NCI-H2081 treated with DMSO at 0.1 percent for 48 hours (cell line): ENCODE measurements at places on chromosomes 3 and 15.

- DNase-seq: peak; percentile 20
These were observed at the start of gene PLXNB1 for GRCh38 chr3:48429960-48430707. Gene PLXNB1, minus strand, starts transcription at chr3:48430086. Its CDS starts 5,475 bp downstream, at chr3:48424611.

- no peak for DNase-seq
These were observed 36.4 kb upstream of the ABHD2 start for GRCh38 chr15:89051875-89052274.

GRCh38 chr3:138435840-138436239 is 1.4 kb downstream of the ESYT3 start:
- DNase-seq: no peak

DNA sequence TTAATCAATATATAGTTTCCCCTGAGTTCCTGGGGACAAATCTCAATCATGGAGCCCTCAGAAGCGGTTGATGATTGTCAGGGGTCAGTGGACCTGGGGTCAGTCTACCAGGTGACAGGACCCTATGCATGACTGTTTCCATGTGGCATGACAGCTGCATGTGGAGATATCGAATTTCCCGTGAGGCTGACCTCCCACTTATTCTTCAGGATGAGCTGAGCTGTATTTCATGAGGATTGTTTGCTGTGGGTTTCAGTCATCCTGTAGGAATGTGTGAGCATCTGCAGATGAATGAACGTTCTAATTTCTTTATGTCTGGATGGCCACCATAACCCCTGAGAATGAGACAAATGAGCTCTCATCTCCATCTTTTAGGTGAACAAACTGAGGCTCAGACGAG is 93.0 kb upstream of the HES1 start:
- DNase-seq: no peak

DNA sequence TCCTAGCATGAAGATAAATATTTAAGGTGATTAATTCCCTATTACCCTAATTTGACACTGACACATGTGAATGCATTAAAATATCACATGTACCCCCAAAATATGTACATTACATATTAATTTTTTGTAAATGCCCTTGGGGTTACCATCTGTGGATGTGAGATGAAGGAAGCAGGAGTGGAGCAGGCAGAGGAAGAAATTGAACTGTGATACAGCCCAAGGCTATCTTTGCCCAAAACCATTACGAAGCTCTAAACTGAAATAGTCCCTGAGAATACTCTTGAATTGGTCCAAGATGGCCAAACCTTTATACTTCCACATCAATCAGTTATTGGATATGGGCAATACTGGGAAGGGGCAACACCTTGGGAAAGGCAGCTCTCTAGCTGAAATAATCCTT is 105.0 kb downstream of the CLASP2 start:
- DNase-seq: no peak

DNA sequence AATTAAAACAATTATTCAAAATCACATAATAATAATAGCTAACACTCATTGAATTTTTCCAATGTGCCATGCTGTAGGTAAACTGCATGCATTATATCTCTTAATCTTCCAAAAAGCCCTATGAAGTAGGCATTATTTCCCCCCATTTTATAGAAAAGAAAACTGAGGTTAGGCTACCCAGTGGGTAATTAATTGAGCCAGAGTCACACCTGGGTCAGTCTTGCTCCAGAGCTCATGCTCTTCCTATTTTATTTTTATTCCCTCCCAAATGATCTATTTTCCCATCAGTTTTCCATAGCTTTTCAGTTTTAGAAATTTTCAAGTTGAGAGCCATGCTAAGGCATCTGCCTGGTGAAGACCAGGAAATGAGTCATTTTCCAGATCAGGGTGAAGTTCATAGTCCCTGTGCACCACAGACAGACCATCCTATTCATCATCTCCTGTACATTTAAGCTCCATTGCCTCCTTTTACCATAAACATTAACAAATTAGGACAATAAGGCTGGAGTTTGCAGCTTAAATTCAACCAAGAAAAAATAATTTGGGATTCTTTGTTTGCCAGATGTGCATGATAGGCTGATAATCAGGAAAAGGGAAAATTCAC is 417.3 kb downstream of the OTOL1 start:
- DNase-seq: no peak

DNA sequence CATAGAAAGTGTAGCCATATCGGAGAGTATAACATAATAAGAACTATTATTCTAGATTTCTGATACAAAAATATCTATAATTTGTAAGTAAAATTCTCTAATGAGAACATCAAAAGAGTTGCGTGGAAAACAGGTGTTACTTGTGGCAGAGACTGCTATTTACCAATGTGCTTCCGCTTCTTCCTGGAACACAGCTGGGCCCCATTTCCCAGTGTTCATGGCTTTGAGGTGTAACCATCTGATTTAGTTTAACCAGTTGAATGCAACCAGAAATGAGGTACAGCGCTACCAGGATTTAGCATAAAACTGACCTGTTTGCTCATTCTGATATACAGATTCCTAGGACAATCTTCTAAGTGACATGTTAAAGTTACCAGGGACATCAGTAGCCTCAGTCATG is 1055.2 kb downstream of the IGSF11 start:
- no peak for DNase-seq

- DNase-seq: no peak
These were observed 610.0 kb upstream of the TBL1XR1 start for GRCh38 chr3:177807150-177807875.

- DNase-seq: no peak
These were observed 17.2 kb downstream of the KLHL25 start for GRCh38 chr15:85777250-85778106.

DNA sequence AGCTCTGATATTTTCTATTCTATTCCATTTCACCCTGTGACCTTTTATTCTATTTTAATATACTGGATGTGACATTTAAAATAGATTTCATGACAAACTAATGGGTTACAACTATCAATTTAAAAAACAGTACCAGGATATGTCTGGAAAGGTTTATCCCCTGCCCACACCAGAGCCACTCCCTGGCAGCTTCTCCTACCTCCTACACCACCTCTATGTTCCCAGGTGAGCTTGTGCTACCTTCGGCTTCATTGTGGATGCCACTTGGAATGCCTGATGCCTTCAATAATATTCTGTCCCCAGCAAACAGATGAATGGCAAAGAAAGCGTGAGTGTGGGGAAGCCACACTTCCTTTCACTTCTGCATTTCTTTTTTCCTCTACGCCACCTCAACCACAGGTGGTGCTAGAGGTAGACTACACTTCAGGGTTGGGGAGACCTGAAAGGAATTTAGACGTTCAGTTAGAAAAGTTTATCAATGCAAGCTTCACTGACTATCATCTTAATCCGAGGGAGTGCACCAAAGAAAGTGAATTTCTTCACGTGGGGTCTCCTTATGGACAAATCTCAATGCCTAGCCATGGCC is 213.0 kb downstream of the SSR3 start:
- no peak for DNase-seq

DNA sequence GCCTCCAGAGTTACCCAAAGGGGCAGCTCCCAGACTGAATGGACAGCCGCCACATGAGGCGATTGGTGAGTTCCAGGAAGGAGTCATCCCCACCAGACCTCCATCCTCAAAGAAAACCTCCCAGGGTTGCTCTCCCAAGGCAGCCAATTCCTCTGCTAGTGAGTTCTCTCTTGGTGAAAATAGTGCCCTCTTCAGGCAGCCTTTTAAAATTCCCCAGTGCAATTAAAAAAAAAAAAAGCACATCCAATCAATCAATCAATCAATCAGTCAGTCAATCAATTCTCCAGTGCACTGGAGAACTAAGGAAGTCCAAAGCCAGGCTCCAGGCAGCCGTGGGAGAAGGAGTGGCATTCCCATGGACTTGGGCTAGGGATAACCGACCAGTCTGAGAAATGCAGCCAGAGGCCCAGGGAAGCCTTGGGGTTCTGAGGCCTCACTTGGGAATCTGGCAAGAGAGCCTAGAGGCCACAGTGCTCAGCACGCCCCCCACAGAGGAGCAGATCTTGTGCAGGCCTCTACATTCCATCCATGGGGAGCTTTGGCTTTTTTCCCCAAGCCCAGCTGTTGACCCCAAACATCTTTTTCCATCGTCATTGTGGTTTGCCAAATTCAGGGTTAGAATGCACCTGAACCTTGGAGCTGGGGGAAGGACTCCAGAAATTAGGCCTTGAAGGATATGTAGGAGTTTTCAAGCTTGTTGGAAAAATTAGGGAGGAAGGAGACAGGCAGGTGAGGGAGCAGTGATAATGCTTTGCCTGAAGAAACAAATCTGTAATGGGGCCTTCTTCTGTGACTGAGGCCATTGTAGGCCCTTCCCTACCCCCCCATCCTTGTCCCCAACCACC is 4.8 kb downstream of the PAQR5 start:
- no peak for DNase-seq

GRCh38 chr3:183386651-183387050 is 41.8 kb downstream of the MCF2L2 start:
- DNase-seq: no peak

GRCh38 chr15:50783411-50783810 is 17.9 kb upstream of the SPPL2A start:
- no peak for DNase-seq

DNA sequence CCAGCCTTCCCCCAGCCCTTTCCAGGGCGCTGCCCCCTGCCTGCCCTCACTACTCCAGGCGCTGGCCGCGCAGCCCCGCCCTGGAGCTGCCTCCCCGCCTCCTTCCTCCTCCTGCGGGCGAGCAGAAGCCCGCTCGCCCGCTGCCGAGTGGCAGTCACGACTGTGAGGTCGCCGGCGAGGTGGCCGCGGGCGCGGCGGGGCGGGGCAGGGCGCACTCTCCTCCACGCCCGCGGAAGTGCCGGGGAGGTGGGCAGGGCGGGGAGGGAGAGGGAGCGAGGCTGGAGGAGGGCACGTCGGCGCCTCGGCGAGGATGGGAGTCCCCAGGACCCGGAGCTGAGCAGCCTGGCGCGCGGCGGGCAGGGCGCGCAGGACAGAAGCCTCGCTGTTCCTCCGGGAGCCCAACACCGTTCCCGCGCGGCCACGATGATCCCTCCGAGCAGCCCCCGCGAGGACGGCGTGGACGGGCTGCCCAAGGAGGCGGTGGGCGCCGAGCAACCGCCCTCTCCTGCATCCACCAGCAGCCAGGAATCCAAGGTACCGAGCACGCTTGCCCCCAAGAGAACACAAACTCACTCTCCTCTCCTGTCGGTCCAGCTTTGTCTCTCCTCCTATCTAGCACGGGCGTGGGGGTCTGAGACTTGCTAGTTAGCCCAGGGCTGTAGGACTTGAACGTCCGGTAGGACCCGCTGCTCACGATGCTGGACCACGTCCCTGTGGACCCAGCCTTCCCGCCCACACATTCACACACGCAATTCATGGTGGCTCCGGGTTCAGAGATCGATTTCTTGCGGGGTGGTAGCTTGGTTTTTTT is at the start of gene STAC:
Gene STAC (plus strand): TSS at position 284 of the 811 bp plus-strand sequence. CDS start 140 bp downstream, at position 424.
- no peak for DNase-seq

DNA sequence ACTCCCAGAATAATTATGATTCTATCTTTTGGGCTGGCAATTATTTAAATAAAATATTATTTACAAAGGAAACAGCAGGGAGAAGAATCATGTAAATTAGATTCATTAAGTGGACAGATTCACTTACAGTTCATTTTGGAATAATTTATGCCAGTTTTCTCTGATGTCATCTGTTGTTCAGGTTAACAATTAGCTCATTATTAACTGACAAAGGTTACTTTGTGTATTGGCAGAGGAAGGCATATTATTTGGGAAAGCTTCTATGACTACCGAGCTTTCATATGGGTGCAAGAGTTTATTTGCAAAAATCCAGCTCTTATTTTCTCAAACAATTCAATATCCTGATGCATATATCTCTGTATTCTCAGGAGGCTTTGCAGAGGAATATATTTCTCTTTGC is 224.4 kb downstream of the CHST2 start:
- DNase-seq: no peak

GRCh38 chr3:102237181-102237580 is 197.6 kb upstream of the ZPLD1 start:
- DNase-seq: no peak

- DNase-seq: no peak
These were observed 17.6 kb downstream of the VGLL4 start for GRCh38 chr3:11626084-11626463.

DNA sequence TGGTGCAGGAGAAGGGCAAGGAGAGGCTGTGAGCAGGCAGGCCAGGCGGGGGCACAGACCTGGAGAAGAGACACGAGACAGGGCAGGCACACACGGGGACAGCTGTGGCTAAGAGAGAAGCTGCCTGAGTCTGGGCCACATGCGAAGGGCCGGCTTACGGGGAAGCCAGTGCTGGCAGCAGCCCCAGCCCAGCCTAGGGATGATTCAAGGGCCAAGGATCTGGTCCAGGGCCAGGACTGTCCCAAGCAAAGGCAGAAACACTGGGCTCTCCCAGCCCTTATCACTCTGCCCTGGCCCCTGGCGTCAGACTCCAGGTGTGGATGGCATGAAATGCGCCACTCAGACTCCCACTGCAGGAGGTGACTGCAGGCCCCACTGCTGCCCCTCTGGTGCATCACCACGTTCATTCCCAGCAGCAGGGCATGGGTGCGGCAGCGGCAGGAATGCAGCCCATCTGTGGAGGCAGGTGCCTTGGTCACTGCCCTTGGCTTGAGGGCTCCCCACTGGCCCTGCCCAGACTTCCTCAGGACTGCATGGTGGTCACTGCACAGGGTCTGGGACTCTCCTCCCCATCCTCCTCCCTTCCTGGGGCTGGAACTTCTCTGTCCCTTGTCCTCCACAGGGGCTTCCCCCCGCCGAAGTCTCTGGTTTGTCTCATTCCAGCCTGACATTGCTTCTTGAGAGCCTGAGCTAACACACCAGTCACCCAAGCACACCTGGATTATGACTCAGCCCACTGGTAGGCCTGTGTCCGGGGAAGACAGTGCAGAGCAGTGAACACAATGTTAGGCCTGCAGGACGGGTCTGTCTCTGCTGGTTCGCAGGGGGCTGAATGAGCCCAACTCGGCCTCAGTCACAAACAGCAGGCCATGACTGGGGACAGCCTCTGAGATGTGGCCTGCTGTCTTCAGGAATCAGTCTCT is 69.3 kb downstream of the TBC1D2B start:
- no peak for DNase-seq

- DNase-seq: no peak
These were observed 346.1 kb downstream of the CHST2 start for GRCh38 chr3:143465666-143466065.

- no peak for DNase-seq
These were observed 175.9 kb downstream of the OTOL1 start for GRCh38 chr3:161672478-161672877.

GRCh38 chr3:30585654-30586053 is 20.7 kb upstream of the TGFBR2 start:
- no peak for DNase-seq

DNA sequence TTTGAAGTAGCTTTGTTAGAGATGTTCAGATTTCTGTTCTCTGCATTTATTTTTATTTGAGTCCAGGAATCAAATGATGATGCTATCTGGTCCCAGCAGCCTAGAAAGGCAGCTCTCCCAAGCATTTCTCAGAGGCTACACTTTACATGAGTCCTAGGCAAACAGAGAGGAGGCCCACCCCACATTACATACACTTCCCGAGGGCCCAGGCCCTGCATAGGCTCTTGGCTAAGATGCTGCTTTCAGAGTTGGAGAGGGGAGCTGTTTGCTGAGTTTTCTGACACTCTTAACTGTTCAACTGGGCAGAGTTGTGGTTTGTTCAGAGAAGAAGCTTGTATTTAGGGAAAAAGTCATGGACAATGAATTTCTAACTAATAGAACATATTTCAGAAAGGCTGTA is 117.9 kb upstream of the RGMA start:
- no peak for DNase-seq
